Gastroesophageal sphincter (tissue), 4 donors: ENCODE measurements at places on chromosomes 7 and 10.

DNA sequence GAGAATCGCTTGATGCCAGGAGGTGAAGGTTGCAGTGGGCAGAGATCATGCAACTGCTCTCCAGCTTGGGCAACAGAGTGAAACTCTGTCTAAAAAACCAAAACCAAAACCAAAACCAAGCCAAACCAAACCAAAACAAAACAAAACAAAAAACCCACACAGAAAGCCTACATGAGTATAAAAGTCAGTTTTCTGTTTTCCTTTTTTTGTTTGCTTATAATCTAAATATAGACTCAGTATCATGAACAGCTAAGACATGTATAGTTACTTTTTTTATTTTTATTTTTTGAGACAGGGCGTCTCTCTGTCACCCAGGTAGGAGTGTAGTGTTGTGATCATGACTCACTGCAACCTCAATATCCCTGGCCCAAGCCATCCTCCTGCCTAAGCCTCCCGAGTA lies 16.8 kb upstream of the MTPN start:
- ATAC-seq: no peak

DNA sequence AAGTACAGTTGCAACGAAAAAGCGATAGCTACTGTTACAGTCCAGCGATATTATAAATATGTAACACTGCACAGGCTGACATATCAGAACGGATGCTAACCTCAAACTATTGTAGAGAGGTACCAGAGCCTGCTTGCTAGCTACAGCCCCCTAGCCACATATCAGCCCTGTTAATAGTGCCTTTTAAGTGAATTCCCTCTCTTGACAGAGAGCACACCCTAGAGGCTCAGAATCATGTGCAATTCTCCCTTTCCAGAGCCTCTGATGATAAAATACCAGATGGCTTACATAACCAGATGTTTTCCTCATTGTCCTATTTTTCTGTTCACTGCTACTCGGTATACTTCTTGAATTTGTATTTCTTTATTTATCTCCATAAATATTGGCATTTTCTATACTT lies 960.7 kb upstream of the CELF2 start:
- ATAC-seq: no peak

- ATAC-seq: no peak
Measured at GRCh38 chr7:47799524-47799923, 148.7 kb downstream of the PKD1L1 start.

DNA sequence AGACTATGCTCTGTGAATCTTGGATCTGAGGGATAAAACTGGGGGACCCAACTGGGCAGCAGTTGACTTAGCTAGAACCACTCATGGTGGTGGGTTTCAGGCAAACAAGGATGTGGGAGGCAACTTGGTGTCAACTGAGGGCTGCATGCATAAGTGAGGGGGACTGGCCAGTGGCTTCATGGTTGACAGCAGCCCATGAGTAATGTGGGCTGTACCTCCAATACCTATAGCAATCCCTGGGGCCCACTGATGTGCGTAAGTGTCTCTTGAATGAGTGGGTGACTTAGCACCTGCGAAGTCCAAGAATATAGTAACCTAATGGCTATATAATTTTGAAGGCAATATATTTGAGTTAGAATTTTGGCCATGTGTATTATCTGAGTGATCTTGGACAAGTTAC lies 13.7 kb upstream of the MAP3K8 start:
- ATAC-seq: no peak

- ATAC-seq: peak; percentile 61
Measured at GRCh38 chr10:22335173-22335933, 9.9 kb upstream of the SPAG6 start.

GRCh38 chr10:77936697-77937567 lies 10.4 kb upstream of the DLG5 start:
- ATAC-seq: no peak

GRCh38 chr10:124529661-124530214 lies 68.1 kb downstream of the LHPP start:
- ATAC-seq: no peak

DNA sequence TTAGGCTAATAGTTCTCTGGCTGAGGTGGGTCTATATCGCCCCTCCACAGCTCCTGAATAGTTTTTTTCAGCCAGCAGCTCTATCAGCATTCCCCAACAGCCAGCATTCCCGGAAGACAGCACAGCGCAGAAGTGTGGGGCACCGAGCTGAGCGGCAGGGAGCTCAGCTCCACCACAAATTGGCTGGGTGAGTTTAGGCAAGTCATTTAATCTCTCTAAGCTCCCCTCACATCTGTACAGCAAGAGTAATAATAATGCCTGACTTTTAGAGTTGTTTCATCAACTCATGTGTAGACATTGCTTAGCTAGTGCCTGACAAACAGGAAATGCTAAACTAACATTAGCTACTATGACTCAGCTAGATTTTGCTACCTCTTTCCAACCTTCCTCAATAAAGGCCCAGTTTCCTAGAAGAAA lies 247.9 kb upstream of the PTN start:
- ATAC-seq: no peak

GRCh38 chr10:79013406-79013987 lies 55.3 kb upstream of the ZMIZ1 start:
- ATAC-seq: no peak

DNA sequence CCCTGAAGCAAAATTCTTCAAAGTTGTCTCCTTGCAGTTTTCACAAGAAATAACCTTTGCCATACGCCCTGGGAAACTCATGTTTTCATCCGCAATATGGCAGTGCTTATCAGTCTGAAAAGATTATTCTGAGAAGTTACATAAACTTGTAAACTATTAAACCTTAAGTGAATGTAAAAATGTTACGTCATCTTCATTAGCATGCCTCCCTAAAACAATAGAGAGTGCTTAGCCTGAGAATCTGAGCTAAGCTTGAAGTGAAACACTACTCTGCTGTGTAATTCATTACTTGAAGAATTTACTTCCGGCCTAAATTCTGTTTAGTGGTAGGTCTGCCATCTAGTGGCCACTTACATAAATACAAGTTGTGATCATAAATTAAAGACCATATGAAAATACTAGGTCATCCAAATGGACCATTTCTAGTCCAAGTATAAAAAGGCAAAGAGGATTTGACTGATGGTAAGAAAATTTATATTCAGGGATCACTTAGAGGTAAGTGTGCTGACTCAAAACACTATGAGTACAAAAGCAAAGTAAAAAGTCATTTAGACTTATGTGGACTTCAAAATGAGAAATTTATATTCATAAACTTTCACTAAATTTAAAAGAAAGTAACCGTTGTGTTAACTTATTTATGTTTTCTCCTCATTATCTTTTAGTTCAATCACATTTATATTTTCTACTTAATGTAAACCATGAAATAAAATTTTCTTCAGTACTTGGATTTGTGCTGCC lies 745.1 kb upstream of the LRRTM3 start:
- ATAC-seq: no peak

- peak; percentile 65 for ATAC-seq
Measured at GRCh38 chr10:22685926-22686325, 28.5 kb downstream of the PIP4K2A start.

DNA sequence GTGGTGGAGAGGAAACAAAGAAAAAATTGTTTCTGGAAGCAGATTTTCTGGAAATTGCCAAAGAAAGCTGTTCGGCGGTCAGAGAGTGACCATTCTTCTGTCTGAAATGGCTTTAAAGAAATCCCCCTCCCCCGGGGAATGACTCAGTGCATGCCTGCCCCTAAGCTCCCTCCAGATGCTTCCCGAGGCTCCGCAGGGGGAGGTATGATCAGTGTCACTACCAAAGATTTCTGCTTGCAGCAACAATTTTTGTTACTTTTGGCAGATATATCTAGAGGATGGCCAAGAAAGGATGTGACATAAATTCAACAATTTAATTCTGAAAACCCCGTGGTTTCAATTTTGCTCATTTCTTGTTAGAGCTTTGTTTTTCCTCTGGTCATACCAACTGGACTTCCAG lies 163.9 kb downstream of the JCAD start:
- ATAC-seq: peak; percentile 80

- ATAC-seq: no peak
Measured at GRCh38 chr10:104122225-104123107, 495 bp downstream of the SFR1 start.
